Head of caudate nucleus (tissue), 42 donors: ENCODE measurements at places on chromosomes 2 and 18.

DNA sequence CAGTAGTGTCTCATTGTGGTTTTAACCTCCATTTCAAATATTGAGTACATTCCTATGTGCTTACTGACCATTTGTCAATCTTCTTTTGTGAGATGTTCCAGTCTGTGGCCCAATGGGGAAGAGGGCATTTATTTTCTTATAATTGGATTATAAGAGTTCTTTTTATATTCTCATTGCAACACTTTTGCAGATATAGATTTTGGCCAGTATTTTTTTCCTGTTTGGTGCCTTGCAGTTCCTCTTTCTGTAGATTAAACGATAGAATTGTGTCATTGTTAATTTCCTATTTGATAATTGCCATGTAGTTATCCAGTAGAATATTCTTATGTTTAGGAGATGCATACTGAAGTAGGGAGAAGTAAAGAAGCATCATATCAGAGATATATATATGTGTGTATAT, 56.4 kb upstream of the CYTIP start:
- DNase-seq: no peak

- no peak for DNase-seq
Observed at GRCh38 chr18:54532962-54533361, 58.1 kb upstream of the DYNAP start.

DNA sequence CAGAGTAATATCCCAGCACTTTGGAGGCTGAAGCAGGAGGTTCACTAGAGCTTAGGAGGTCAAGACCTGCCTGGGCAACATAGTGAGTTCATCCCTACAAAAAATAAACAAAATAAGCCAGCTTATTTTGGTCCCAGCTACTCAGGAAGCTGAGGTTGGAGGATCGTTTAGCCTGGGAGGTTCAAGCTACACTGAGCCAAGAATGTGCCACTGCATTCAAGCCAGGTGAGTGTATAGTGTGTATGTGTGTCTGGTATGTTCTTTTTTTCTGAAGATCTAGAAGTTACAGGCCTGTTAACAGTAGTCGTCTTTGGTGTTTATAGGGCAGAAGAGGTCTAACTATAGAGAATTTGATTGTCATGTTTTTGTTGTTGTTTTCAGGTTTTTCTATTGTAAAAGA, 40.2 kb downstream of the ZC3H15 start:
- no peak for DNase-seq

GRCh38 chr2:113092864-113093612, 25.3 kb downstream of the IL1F10 start:
- DNase-seq: no peak

GRCh38 chr18:62838475-62839098, 123.2 kb downstream of the PHLPP1 start:
- DNase-seq: no peak

DNA sequence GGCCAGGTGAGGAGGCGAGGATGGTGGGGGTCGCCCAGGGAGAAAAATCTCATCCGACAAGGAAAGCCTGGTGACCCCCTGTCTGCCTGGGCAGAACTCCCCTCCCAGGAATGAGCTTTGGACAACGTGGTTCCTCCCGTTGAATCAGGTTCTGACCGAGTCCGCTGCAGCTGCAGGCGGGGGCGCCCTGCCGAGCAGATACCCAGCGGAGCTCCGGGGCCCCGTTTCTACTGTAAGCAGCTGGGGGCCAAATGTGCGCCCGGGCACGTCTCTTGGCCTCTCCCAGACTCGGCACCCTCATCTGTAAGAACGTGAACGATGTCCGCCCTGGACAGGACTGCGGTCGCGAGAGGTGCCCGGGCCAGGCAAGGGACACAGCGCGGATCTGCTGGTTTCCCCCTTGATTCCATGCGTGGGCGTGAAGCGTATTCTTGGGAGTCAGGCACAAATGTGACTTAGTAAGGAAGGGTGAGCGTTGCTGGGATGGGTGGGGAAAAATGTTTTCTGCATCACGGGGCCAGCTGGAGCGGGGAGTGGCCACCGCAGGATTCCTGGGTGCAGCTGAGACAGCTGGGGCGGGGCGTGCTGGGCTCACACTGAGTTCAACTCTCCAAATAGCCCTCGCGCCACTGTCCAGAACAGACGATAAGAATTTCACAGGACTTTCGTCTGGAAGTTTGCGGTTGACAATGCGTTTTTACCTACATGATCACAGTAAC, 20.2 kb upstream of the TUBB6 start:
- no peak for DNase-seq

GRCh38 chr2:201759567-201759966, 21.2 kb downstream of the ALS2 start:
- no peak for DNase-seq
